Skeletal muscle cell (primary cell): ENCODE measurements at places on chromosomes 7 and 10.

- no peak for DNase-seq
Observed at GRCh38 chr7:17239046-17239445, 59.4 kb upstream of the AHR start.

DNA sequence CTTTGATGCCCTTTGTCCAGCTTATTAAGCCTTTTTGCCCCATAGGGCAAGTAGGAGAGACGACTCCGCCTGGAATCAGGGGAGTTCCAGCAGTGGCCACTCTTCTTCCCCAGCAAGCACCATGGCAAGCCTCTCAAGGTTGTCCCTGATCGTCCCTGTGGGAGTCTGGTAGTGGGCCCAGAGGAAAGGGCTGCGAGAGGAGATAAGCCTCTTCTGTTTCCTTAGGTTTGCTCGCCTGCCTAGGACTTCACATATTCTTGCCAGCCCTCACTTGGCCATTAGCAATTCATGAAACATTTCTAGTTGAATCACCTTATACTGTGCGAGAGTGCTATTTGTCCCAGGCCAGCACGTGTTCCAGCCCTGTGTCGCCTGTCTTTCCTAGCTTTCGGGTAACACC lies 47.8 kb upstream of the CPN1 start:
- DNase-seq: no peak

DNA sequence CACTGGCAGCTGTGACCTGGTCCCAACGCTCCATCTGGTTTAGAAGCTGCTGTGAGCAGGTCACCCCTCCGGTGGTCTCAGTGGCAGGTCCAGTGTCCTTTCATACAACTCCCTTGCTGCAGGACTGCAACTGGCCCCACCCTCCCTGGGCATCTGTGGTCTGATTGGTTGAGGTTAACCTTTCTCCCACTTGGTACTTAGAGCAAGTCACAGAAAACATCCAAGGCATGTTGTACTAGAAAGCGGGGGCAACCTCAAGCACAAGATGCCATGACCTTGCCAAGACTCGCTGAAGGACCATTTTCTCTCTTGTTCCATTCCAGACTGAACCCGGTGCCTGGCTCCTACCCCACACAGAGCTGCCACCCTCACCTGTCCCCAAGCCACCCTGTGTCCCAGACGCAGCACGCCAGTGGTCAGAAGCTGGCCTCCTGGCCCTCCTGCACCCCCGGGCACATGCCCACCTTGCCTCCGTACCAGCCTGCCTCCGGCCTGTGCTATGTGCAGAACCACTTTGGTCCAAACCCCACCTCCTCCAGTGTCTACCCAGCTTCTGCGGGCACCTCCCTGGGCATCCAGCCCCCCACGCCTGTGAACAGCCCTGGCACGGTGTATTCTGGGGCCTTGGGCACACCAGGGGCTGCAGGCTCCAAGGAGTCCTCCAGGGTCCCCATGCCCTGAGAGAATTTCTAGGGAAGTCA lies 9.0 kb downstream of the RHBDD2 start:
- DNase-seq: no peak

DNA sequence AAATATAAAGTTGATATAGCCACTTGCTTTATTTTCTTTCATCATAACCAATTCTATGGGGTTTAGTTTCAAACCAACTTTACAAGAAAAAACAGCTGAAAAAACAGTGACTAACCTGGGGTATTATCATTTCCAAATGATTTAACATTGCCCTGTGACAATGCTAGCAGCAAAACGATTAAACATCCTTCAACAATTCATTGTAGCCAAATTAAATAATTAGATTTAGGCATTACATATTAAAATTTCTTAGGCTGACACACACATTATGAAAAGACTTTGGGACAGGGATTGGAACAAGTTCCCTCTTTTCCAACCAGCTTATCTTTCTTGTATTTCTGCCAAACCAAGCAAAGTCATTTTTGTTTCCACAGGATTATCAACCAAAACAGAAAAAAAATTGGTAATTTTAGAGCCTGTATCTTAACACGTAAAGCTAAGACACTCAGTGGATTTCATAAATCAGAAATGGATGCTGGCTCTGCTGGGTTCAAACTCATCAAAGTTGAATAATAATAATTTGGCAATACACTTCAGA lies 84.0 kb downstream of the SEMA3D start:
- no peak for DNase-seq

GRCh38 chr7:28433039-28433438 lies 20.7 kb downstream of the CREB5 start:
- DNase-seq: no peak

DNA sequence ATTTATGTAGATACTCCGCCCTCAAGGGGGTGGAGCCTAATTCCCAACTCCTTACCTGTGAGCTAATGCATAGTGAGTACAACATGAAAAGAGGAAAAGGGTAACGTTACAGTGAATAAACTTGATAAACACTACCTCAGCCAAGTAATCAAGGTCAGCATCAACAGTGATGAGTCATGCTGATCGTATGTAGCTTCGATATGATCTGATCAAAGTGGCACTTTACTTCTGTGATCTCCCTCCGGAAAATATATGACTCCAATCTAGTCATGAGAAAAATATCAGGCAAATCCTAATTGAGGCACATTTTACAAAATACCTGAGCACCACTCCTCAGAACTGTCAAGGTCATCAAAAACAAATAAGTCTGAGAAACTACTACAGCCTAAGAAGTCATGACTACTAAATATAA lies 70.4 kb downstream of the VTI1A start:
- DNase-seq: no peak

DNA sequence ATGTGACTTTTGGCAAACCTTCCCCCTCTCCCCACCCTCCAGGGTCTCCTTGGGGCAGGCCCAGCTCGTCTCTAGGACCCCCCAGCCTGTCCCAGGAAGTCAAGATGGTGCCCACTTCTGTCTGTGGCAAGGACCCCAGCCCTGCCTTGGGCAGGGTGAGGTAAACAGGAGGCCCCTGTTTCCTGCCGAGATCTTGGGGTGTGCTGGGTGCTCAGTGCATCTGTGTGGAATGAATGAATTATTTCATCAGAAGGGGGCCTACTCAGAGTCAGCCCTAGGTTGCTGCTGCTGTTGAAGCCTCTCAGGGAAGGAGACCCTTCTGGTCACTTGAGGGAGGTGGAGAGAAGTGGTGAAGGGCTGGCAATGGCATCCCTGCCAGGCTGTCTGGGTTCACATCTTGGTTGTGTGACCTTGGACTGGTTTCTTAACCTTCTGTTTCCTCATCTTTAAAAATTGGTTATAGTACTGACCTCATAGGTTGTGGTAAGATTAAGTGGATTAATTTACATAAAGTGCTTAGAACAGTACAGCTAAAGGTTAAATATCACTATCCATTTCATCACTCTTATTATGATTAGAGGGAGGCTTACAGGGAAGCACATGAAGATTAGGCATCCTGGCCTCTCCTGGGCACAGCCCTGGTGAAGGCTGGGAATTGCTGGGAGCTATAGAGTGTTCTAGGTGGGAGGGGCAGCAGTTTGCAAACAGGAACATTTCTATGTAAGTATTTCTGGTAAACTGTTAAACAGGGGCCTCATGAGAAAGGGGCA lies 67.7 kb downstream of the ZMIZ1 start:
- DNase-seq: no peak

DNA sequence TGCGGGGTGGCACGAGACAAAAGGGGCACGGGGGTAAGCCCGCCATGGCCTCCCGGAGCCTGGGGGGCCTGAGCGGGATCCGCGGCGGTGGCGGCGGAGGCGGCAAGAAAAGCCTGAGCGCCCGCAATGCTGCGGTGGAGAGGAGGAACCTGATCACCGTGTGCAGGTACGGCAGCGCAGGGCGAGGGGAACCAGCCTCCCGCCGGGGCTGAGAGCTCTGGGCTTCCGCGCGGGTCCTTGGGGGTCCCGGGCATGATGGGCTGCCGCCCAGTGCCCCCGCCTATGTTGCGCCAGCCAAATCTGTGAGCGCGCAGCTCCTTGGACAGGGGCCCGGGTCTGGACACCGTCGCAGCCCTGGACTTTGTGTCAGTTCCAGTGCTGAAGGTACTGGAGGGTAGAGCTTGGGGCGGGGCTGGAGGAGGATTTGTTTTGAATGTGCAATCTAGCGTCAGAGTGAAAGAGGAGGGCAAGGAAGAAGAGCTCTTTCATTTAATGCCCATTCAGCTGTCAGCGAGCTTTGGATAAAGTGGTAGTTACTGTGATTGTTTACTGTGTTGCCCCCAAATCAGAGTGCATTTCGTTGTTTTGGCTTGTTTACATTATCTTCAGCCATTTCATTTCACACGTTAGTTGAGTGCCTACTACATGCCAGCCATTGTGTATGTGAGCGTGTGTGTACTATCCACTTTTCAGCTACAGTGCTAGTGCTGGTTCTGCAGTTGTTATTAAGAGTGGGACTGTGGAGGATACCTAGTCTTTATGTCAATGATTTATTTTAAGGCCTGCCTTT lies 777 bp downstream of the RUNDC3B start:
- DNase-seq: no peak

DNA sequence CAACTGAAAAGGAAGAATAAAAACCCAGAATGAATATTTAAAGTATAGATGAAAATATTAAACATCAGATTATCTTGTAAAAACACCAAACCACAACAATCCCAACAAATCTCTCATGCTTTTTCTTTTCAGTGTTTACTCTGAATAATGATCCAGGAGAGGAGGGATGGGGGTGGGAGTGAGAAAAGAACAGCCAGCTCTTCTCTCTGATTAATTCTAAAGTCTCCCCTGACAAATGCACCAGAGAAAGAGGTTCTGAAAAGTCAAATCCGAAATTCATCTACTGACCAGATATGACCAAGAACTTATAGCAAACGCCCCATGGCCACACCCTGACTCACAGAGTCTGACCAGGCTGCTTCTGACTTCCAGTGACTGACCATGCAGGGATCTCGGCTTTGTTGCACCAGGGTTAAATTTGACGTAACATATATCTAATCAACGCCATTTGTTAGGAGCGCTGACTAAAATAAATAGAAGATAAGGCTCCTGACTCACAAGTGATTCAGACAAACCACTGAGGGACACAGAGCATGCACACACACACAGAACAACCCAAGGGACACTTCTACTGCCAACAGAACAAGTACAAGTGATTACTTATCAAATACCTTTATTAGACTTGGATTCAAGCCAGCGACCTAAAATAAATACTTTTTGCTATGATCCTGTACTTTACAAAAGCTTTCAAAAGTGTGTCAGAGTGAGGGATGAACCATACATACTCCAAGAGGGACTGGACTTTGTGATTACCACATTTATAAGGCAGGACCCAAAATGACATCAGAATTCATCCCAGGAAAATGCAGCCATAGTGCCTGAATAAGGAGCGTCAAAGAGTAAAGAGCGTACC lies 9.3 kb upstream of the SPOCK2 start:
- DNase-seq: peak; percentile 92

GRCh38 chr10:3699916-3700315 lies 85.1 kb downstream of the KLF6 start:
- DNase-seq: no peak
